ENCODE measurements at places on chromosomes 16 and 17.

DNA sequence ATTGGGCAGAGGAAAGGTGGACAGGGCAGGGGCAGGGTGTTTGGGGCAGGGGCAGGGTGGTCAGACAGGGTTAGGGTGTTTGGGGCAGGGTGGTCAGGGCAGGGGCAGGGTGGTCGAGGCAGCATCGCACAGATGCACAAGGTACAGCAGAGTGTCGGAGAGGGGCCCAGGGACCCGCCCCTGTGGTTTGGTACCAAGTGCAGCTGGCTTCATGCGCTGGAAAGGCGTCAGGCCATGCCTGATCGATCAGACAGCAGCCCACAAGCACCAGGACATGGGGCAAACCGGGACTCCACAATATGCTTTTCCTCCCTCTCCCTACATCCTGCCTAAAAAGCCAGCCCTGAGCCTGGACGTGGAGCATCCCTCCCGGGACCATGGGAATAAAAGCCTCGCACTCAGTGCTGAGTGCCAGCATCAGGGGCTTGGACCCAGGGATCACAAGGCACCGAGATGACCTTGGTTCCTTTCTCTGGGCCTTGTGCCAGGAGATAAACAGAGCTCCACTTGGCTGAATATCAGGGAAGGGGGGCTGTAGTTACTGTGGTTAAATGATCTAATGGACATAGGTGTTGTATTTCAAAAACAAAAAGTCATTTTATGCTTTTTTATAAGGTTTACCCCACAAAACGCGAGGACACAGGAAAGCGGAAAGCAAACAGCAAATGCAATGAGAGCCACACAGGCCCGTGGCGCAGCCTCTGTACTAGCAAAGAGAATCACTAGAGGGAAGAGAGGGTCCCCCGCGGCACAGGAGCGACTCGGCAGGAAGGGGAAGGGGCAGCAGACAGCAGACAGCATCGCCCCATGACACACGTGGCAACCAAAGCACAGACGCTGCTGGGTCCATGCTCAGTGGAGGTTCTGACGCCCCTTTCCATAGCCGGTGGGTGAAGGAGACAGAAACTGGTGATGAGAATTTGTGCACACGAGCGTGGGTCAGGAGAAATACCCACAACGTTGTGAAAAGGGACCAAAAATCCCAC, 5.3 kb upstream of the HEXD start:
- no peak for DNase-seq

GRCh38 chr16:11141409-11142260, 114.4 kb downstream of the SOCS1 start:
- DNase-seq = no peak

- DNase-seq = no peak
These were observed 6.2 kb downstream of the SMCR8 start for GRCh38 chr17:18321309-18321708.

DNA sequence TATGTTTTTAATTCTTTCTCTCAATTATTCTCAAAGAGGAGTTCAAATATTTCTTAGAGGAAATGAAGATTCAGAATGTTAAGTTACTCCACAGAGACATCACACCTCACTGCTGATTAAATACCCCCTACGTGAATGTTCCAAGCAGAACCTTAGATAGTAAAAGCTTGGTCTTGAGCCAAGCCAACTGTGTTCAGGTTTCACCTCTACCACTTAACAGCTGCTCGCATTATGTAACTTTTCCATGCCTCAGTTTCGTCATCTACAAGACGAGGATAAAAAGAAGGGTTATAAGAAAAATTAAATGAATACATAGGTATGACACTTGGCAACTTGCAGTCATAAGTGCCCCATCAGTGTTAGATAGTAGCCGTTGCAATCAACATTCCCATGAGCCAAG, 356.2 kb downstream of the RBFOX1 start:
- no peak for DNase-seq

DNA sequence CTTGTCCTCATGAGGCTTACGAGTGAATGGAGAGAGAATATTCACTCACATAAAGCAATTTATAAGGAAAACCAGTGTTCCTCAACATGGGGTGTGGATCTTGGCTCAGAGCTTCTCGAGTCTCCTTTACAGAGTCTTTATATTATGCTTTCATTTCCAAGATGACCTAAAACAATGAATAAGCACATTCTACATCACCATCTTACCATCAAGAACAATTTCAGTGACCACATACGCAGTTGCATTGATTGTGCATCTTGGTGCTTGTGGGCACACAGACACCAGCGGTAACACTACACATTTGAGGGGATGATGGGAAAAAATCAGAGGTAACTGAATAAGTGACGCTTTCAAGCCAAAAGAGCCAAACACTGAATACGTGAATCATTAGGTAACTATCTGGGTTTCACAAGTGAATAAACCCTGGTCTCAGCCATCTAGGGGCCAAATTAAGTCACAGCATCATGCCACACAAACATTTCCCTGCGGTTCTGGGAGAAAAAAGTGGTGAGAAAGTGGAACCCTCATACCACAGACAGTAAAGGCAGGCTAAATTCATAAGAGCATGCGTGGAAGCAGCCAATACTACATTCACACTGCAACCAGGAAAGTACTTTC, 9.4 kb downstream of the CWC25 start:
- DNase-seq = no peak

GRCh38 chr17:42617956-42618431, 8.5 kb downstream of the TUBG1 start:
- no peak for DNase-seq

- DNase-seq = no peak
These were observed 36.4 kb downstream of the MAP2K6 start for GRCh38 chr17:69450918-69451317.
